ENCODE measurements at places on chromosomes 2 and 18.
A peak's percentile ranks its signal among the peaks of the same experiment; 100 is the strongest.

GRCh38 chr18:51169731-51170130 is 27.8 kb downstream of the MEX3C start:
- DNase-seq = no peak

DNA sequence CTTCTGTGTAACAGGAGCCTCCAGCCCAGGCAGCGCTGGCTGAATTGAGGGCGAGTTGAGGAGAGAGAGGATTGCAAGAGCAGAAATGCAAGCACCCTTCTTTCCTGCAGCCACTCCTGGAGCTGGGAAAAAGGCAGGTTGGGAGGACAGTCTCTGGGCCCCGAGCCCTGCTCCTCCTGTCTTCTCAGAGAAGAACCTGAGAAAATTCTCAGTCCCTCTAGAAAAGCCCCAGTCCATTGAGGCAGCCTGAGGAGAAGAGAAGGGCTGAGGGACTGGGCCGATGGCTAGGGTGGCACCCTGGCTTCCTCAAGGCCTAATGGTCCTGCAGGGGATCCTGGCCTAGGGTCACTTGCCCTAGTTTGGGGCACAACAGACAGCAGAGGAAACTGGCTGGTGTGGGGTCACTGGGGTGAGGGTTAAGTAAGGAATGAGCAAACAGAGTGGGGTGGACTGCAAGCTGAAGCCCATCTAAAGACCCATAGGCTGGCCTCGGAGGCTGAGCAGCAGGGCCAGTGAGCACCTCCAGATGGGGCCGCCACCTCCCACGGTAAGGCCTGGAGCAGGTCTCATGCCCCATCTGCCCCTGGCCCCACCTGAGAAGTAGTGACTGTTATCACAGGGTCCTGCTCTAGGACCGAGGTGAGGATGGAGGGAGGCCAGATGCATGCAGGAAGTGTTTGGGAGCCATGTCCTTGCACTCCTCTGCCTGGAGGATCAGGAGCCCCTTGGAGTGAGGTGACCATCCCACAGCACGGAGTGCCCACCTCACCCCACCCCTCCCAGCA is 12.4 kb downstream of the CIB4 start:
- no peak for DNase-seq

GRCh38 chr2:173696274-173696673 is 268.9 kb downstream of the SP3 start:
- no peak for DNase-seq

DNA sequence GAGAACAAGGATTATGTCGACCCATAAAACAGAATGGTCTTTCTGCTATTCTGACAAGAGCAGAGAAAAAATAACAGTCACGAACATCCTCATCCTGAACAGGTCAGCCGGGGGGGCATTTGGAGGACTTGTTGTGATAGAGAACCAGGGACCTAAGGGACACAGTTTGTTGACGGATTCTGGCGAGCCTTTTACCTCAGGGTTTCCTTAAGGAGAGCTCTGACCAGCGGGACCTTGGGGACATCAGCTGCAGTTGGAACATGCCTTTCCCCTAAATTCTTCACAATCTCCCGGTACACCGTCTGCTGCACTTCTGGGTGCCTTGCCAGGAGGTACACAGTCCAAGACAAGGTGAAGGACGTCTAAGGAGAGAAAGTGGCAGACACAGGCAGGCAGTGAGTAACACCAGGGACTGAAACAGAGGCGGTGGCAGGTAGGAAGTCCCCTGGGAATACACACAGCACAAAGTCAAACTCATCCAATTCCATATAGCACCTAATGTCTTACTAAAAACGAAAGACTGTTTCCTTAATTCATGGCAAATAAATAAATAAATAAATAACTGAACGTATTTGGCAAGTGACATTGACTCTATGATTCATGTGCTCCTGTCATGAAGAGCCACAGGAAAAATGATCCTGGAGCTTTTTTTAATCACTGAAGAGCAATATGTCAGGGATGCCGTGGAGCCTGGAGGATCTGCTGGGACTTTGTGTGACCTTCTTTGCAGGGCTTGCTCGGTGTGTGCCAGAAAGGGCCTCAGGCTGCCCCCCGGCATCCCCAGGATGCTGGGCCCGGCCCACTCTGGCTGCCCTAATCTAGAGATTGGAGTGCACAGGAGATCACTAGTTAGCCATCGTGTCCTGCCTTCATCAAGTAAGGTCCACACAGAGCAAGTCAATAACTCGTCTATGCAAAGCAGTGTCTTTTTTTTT is 24.7 kb downstream of the CYP27C1 start:
- no peak for DNase-seq

DNA sequence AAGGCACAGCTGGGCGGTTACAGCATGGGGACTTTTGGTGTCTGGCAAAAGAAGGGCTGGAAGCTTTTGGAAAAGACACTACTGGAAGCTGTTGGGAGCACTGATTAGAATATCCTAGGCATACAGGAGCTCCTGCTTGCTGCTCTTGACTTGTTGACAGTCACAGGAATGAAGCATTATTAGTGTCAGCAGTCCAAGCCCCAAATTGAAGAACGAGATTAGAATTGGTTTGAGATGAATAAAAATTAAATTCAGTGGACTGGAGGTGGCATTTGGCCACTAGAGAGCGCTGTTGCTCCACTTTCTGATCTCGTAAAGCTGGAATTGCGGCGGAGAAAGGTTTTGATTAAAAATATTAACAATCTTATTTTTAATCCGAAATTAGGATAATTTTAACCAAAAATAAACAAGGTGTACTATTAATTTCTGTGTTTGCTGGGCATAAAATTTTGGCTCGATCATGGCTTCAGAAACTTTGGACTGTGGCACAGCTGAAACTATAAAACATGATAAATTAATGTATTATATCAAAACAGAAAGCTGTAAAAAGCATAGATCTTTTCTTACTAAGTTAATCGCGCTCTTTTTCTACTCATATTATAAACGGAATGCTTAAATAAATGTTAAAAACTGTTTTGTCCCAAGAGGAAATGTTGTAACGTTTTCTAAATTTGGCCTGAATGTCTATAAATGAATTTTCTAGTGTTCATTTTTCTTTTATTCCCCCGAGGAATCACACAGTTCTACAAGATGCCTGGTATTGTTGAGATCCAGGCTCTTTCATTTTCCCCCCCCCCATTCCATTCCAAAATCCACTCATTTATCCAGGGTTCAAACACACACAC is 2.4 kb upstream of the HOXD8 start:
- DNase-seq = no peak

- DNase-seq = no peak
Measured at GRCh38 chr2:3539836-3540235, 18.3 kb downstream of the RNASEH1 start.

GRCh38 chr18:77077941-77078689 is 54.5 kb downstream of the MBP start:
- no peak for DNase-seq

DNA sequence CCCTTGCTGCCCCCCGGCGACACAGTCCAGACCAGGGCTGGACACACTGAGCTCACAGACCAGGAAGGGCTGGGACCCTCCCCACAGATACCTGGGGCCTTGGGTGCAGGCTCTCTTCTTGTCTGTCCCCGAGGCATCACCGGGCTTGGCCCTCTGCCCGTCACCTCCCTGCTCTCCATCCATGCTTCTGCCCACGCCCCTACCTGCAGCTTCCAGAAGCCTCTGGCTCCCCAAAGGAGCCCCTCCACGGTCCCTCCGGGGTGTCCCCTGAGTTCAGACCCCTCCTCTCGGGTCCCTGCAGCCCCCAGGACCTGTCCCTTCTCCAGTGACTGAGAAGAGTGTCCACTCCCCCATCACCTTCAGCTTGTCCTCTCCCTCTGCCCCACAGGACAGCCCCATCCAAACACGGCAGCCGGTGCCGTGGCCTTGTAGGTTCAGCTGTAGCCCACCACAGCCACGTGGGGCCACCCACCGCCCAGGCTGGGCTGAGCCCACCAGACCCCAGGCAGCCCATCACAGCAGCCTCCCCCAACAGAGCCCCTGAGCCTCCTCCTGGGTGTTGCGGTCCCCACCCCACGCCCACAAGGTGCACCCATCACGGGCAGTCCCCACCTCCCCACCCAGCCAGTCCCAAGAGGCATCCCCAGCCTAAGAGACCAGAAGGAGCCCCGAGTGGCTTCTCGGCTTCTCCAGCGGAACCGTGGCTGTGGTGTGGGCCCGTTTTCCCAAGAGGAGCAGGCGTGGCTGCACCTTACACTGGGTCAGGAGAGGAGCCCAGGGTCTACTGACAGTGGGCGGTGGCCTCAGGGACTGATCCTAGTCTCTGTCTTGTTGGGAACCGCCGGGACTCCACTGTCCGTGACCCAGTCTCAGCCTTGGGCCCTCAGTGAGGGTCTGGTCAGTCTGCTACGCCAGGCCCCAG is 53.1 kb downstream of the RAMP1 start:
- no peak for DNase-seq

DNA sequence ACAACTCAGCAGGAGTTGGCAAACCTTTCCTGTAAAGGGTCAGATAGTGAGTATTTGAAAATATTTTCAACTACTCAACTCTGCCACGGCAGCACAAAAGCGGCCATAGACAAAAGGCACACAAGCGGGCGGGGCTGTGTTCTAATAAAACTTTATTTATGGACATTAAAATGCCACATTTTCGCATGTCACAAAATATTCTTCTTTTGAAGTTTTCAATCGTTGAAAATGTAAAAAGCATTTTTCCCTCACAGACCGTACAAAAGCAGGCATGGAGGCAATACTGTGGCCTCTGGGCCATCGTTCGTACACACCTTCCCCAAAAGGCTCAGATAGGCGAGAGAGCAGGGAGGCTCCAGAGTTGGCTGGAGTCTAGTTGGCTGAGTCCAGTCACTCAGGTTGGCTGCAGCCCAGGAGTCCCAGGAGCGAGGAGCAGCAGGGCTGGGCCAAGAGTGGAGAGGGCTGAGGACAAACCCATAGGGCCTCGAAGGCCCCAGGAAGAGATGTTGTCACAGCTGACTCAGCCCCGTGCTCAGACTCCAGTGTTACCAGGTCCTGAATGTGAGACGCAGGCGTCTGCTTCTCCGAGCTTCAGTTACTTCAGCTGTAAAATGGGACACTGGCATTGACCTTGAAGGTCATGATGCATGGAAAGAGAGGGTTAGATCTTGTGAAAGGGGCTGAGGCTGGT is 42.5 kb downstream of the SDC1 start:
- peak; percentile 54 for DNase-seq

DNA sequence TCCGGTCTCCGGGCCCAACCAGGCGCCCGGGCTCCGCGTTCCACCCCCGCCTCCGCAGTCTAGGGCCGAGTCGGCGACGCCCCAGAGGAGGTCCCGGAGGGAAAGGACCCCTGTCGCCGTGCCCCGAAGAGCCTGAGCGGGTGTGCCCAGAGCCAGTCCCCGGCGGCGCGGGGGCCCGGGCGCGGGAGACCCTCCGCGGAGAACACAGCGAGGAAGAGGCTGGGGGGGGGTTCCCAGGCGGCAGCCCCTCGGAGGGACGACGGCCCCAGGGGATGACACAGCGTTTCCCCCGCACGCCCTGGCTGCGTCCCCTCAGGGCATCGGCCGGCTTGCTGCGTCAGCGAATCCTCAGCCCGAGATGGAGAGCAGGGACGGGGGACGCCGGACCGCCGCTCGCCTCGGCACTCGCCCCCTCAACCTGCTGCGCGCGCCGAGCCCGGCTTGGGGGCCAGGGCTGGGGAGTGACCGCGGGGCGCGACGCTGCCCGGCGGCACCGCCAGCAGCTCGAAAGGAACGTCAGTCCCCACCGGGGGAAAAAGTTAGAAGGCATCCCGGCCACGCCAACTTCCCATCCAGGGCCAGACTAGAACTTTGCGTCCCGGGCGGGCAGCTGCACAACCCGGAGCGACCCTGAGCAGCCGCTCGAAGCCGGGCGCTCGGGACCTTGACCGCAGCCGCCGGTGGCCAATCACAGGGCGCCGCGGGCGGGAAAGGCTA is 711 bp downstream of the SFXN5 start:
- DNase-seq = no peak

GRCh38 chr2:213021971-213022899 is 129.2 kb downstream of the IKZF2 start:
- no peak for DNase-seq

DNA sequence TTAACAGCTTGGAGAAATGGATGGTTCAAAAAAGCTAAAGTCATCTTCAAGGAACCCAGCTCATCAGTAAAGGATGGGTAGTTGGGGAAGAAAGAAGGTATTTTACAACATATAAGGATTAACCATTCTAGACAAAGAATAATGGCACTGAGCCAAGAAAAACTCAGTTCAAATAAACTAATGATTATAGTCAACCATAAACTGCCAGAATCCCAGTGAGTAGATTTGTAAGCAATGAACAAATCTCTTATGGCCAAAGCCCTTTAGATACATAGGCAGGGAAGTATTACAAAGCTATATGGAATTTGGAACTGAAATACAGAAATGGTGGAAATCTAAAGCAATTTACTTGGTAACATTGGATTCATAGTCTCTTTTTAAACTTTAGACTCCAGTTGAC is 92.4 kb upstream of the ZFP36L2 start:
- DNase-seq = peak; percentile 75

GRCh38 chr2:235004329-235004903 is 52.6 kb downstream of the SH3BP4 start:
- DNase-seq = no peak

DNA sequence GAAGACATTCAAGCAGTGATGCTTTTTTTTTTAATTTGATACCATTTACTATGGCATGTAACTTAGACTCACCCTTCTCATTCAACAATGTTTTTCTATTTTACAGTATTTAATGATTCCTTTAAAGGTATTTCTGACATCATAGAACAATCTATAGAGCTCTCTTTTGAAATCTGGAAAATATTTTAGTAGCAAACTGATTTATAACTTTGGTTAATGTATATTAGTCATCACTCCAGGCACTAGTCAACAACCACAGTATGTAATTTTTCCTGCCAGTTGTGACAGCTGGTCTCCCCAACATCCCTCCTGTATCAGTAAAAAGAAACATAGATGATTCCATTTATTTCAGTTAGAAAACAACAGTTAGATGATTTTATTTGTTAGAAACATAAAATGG is 122.9 kb downstream of the LCLAT1 start:
- no peak for DNase-seq

DNA sequence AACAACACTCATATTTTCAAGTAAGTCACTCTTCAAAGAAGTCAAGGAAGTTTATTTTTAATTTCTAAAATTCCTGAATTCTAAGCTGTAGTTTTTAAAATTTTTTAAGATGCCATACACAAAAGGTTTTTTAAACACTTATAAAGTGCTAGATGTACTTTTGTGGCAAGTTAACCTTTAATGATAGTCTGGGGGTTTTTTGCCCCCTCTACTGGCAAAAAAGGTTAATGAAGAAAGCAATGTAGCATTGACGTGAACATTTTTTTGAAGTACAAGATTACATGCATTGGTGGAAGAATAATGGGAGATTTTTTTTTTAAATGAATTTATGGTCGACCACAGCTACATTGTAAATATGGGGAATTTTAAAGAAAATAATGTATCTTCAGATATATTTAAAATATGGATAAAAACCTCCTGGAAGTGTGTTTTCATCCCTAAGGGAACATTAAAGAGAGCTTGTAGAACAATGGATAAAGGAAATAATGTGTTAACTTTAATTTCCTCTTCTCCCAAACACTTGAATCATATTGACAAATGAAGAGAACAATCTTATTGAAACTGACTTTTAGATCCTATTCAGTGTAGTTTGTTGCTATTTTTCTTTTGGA is 12.6 kb downstream of the ITPRID2 start:
- no peak for DNase-seq

- DNase-seq = no peak
Measured at GRCh38 chr2:216626168-216626874, 6.9 kb upstream of the IGFBP2 start.

GRCh38 chr2:215828528-215829184 is 184.7 kb downstream of the MREG start:
- no peak for DNase-seq

All from skeletal muscle cell (primary cell).